ENCODE measurements at places on chromosomes 6 and 20. TPM values are rescaled to one million over a fixed set of nuclear protein-coding genes. Genes with fewer than 3 reads are reported as not detected.

DNA sequence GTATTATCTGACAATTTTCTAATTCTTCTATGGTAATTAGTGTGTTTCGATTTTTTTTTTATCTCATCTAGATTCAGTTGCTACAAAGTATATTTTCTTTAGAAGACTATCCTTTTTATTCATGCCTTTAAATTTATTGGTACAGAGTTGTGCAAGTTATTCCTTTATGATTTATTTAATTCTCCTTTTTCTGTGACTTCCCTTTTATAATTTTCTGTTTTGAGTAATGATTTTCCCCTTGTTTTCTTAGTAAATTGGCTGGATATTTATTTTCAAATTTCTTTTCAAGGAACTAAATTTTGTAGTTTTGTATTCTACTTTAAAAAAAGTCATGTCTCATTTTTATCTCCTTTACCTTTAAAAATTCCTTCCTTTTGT is 2.4 kb upstream of the IL22RA2 start:
- no peak for DNase-seq

HSPA12B gene
- not detected for total RNA-seq

MCM8 gene
- 12.9 TPM for total RNA-seq

OR5V1 gene
- total RNA-seq = not detected

LGSN gene
- total RNA-seq = not detected
